ENCODE measurements at places on chromosomes 1 and 21. TPM values are rescaled to one million over a fixed set of nuclear protein-coding genes. Genes with fewer than 3 reads are reported as not detected.

ARHGAP29 gene
- total RNA-seq, result 144 TPM

DNA sequence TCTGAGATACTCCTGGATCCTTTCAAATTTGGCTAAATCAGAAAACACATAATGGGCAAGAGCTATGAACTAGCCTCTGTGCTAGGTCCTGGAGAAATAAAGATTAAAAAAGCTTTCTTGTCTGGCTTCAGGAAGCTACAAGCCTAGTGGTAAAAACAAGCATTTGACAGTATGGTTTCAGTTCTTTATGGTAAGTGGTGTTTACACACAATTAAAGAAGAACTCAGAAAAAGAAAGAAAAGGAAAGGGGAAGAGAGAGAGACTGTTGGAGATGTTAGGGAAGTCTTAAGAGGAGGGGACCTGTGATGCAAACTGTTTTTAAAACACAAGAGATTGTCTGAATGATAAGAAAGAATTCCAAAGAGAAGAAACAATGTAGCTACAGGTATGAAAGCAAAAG lies 1.8 kb downstream of the OR10J1 start:
- DNase-seq, result no peak

- DNase-seq, result no peak
These were observed 100.9 kb downstream of the RIPK4 start for GRCh38 chr21:41665766-41666595.

- DNase-seq, result no peak
These were observed 128.3 kb upstream of the HMGB4 start for GRCh38 chr1:33735624-33736023.

DNA sequence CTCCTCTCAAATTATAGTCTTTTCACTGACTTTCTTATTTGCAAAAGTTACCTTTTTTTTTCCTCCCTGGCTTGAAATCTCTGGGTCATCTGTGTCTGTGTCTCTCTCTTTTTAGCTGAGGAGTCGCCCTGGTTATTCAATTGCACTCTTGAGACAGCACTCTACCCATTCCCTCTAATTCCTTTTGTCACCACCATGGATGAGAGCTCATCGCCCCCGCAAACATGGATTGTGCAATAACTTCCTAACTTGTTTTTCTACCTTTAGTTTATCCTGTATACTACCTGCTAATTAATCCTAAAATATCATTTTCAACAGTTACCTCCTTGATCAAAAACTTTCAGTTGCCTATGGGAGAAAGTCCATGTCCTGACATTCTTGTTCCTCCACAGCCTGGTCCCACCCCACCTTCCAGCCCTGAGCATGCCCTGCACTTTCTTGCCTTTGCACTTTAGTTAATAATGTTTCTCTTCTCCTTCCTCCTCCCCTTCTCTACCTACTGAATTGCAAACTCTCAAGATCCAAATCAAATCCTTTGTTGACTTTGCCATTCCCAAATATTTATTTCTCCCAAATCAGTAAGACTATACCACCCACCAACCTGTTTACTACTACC lies 110.4 kb upstream of the MAGI3 start:
- no peak for DNase-seq

- no peak for DNase-seq
These were observed at the start of gene CHIT1 for GRCh38 chr1:203229471-203230135. CHIT1 (minus strand) TSS chr1:203229673; CDS start chr1:203229636, 37 bp downstream.

DNA sequence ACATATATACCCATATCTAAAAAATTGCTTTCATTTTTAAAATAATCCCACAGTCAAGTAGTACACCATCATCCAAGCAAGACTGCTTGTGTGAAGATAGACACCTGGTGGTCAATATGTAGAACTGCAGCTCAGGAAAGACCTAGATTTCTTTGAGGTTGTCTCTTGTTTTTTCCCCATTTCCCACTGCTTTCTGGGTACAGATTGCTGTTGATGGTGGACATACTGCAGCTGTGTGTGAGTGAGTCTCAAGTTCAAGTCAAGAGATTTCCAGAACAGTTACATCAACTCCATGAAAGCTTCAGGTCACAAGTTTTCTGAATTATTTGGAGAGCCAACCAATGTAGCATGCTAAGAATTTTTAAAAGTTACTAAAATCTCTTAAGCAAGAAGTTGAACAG lies 306.4 kb downstream of the DUSP10 start:
- peak; percentile 95 for DNase-seq

DNA sequence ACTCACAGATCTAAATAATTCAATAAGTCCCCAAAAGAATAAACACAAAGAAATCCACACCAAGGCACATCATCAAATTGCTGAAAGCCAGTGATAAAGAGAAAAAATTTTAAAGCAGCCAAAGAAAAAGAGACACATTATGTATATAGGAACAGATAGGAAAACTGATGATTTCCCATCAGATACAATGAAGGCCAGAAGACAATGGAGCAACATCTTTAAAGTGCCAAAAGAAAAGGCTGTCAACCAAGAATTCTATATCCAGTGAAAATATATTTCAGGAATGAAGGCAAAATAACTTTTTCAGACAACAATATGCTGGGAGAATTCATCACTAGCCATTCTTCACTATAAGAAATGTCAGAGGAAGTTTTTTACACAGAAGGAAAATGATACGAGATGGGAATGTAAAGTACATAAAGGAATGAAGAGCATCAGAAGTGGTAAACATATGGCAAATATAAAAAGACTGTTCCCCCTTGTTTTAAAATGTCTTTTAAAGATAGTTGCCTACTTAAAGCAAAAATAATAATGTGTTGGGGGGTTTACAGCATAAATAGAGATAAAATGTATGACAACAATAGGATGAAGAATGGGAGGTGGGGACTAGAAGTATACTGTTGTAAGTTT lies 9.4 kb upstream of the MYOG start:
- DNase-seq, result no peak

FMOD gene
- 93.4 TPM for total RNA-seq

DNA sequence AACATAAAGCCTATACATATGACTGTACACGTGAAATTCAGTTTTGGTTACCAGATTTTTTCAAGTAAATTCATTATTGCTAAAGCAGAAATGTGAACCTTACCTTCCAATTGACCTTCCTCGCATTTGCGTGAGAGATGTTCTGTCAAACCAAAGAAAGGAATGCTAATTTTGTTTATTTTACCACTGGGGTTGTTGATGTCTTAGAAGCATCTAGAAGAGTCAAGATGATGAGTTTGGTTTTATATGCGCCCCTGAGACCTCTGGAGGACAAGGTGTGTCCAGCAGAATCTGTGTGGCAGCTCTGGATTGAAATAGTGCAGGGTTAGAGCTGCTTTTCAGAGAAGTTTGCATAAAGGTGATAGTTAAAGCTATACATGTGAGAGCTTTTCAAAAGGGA lies 48.4 kb downstream of the ZBTB40 start:
- no peak for DNase-seq

GRCh38 chr1:179002552-179003345 lies 22.9 kb upstream of the FAM20B start:
- DNase-seq, result peak; percentile 85

SELENBP1 gene
- 195 TPM for total RNA-seq

PAX7 gene
- 0.03 TPM for total RNA-seq

GRCh38 chr1:160401487-160401805 lies 1.1 kb downstream of the VANGL2 start:
- no peak for DNase-seq

DNA sequence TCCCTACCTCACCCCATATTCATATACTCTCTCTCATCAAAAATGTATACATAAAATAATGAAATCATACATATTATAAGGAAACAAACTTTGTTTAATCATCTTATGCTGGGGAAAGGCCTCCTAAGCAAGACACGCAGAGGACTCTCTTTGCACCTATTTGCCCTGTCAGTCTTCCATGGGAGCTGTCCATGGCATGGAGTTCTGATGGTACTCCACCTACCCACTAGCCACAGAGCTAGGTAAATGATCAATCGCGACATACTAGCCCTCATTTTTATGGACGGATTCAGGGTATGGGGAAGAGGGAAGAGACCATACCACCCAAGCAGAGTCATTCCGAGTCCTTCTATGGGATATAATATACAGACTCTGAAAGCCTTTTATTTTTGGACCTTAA lies 131.0 kb downstream of the CSMD2 start:
- no peak for DNase-seq

AMIGO1 gene
- total RNA-seq, result 6.3 TPM

- DNase-seq, result no peak
These were observed 59.1 kb upstream of the RBM15 start for GRCh38 chr1:110280126-110280525.

- no peak for DNase-seq
These were observed 20.7 kb downstream of the ECE1 start for GRCh38 chr1:21269461-21270085.

DNA sequence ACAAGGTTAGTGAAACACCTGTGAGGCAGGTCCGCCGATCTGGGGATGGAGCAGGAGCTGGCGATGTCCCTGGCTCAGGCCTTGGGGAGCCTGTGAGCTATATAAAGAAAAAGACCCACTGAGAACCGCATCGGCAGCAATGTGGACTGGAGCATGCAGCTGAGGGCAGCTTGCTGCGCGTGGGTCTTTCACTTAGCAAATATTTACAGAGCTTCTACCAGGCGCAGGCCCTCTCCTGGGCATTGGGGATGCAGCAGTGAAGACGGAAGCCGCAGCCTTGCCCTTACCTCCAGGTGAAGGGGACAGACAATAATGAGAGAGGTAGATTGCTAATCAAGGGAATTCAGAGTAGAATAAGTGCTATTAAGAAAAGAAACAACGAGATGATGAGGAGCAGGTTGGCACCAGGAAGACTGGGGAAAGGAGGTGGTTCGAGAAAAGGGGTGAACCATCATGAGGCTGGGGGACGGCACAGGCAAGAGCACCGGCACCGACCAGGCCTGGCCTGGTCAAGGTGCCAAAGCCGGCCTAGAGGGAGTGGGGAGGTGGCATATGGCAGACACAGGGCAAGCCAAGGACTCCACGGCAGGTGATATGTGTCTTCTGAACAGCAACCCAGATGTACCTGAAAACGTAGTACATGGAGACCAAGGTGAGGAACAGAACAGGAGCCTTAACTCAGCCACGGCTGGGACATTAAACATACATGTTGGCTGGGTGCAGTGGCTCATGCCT lies 60.7 kb upstream of the PAX7 start:
- no peak for DNase-seq

SLC9C2 gene
- total RNA-seq, result 0.98 TPM

- DNase-seq, result no peak
These were observed 14.4 kb downstream of the C2CD2 start for GRCh38 chr21:41939391-41939790.

KRTAP19-5 gene
- total RNA-seq, result not detected

DNA sequence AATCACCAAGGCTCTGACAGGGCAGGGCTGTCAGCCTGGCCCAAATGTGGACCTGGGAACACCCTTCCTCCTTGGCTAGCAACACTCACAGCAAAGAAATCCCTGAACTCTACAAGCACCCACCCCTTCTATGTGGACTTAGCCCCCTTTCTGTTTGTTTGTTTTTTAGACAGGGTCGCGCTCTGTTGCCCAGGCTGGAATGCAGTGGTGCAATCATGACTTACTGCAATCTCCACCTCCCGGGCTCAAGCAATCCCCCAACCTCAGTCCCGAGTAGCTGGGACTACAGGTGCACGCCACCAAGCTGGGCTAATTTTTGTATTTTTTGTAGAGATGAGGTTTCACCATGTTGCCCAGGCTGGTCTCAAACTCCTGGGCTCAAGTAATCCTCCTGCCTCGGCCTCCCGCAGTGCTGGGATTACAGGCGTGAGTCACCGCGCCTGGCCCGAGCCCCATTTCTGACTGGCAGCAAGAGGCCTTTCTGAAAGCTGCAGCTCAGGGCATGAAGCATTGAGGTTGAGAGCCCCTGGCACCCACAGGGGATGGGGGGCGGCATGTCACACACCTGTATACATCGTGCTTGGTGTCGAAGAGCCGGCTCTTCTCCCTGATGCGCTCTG lies 16.2 kb downstream of the RIPK4 start:
- no peak for DNase-seq

- peak; percentile 58 for DNase-seq
These were observed 100.9 kb downstream of the TSEN15 start for GRCh38 chr1:184152434-184152898.
